Fibroblast of lung (primary cell): ENCODE measurements at places on chromosomes 2 and 18. TPM values are rescaled to one million over a fixed set of nuclear protein-coding genes. Genes with fewer than 3 reads are reported as not detected.

Gene SCN3A
- total RNA-seq: 0.26 and 0.33 TPM in 2 replicates

Gene CAPN14
- total RNA-seq: under 0.01 and 0.17 TPM in 2 replicates

Gene TRPM8
- total RNA-seq: under 0.01 and 0.99 TPM in 2 replicates

Gene SLC1A4
- 13.1 and 20.8 TPM in 2 replicates for total RNA-seq

Gene WDPCP
- total RNA-seq: 8.4 and 8.7 TPM in 2 replicates

Gene ANKRD62
- not detected in 2 replicates for total RNA-seq

Gene TNFAIP6
- total RNA-seq: 33.1 and 53.8 TPM in 2 replicates

Gene GALNT3
- 0.26 and 0.66 TPM in 2 replicates for total RNA-seq

Gene SEMA4F
- 5.1 and 9.4 TPM in 2 replicates for total RNA-seq

Gene PKDCC
- 63.9 and 70.1 TPM in 2 replicates for total RNA-seq

Gene KYNU
- 1.5 and 4.6 TPM in 2 replicates for total RNA-seq

Gene ASB18
- total RNA-seq: not detected in 2 replicates

Gene OTOF
- not detected in 2 replicates for total RNA-seq

Gene FEV
- total RNA-seq: not detected in 2 replicates

Gene FOXI3
- total RNA-seq: not detected in 2 replicates

- DNase-seq: no peak
These were observed 164.8 kb downstream of the PRKCE start for GRCh38 chr2:45816272-45816671.

DNA sequence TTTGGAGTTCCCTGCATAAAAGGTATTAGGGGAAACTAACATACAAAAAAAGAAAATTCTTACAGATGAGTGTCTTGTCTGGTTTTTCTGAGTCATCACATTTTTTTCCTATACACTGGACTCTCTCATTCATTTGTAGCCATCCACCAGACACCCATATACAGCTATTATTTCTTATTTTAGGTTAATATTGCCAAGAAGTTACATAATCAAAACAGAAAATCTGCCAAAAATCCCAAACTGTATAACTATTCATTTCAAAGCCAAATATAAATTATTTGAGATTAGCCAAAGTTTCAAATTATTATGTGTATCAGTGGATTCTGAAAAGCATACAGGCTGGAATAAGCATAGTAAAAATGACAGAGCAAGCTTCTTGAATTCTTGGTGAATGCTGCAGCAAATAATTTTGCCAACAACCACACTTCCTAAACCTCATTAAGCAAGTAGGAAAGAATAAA is 191.2 kb downstream of the NCKAP5 start:
- DNase-seq: peak; percentile 23

DNA sequence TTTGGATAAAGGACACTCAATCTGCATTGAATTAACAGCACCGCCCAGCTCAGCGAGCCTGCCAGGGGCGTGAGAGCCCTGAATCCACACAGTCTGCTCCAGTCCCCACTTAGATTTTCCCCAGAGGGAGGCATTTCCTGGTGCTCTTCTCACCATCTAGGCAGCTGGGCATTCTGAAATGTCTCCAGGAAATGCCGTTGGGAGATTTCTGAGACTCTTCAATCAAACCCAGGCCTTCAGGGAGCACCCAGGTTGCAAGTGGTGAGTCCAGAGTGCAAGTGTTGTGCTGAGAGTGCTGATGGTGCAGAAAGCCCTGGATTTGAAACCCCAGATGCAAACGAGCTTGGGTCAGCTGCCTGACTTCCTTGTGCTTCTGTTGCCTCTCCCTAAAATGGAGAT is 23.4 kb upstream of the TMEM37 start:
- DNase-seq: no peak

DNA sequence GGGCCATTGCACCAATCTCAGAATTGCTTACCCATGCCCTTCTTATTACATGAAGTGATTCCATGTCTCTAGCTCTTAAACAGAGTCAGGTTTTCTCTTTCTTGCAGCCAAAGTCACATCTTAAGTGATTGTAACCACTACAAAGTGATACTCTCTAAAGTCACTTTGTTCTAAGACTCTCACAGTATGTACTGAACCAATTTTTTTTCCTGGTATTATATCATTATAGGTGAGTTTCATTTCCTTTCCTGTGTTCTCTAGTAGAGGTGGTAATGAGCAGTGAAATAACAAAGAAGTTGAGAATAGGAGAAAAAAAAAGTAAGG is 66.3 kb upstream of the DARS1 start:
- no peak for DNase-seq

GRCh38 chr2:47357483-47357882 is 45.5 kb upstream of the MSH2 start:
- peak; percentile 89 for DNase-seq

DNA sequence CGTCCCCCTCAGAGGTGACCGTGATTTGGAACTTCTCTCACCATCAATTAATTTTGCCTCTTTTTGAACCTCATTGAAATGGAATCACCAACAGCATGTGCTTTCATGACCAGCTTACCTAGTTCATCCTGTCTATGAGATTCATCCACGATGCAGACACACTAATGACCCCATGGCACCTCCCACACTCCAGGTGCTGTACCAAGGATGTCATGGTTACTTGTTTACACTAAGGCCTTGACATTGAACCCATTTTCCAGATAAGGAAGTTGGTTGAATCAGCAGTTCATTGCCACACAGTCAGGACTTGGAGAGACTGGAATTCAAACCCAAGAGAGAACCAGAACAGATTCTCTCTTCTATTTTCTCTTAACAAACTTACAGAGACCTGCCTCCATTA is 139.0 kb downstream of the ZFP36L2 start:
- no peak for DNase-seq

- no peak for DNase-seq
These were observed 105.9 kb downstream of the DYSF start for GRCh38 chr2:71559080-71559827.

GRCh38 chr2:27441958-27442919 is at the start of gene KRTCAP3:
TSS of gene KRTCAP3 (plus strand) at chr2:27442381. CDS start at chr2:27442413, 32 bp downstream.
- no peak for DNase-seq

DNA sequence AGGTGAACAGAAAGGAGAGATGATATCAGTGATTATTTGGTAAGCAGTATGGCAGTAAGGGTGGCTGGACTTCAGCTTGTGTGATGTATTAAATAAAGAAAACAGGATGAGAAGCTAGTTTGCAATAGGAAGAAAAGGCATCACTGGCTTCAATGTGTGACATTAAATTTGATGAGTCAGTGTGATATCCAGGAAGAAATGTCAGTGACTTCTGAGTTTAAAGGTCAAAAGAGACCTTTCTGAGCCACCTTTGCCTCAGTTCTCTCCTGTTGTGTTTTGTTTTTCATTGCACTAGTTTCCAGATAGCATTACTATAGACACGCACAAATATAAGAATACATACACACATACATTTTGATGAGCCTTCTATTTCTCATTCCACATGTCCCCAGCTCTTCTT is 105.6 kb downstream of the PIGN start:
- DNase-seq: no peak

- DNase-seq: peak; percentile 23
These were observed 825 bp downstream of the ITGA6 start for GRCh38 chr2:172427990-172428831.

DNA sequence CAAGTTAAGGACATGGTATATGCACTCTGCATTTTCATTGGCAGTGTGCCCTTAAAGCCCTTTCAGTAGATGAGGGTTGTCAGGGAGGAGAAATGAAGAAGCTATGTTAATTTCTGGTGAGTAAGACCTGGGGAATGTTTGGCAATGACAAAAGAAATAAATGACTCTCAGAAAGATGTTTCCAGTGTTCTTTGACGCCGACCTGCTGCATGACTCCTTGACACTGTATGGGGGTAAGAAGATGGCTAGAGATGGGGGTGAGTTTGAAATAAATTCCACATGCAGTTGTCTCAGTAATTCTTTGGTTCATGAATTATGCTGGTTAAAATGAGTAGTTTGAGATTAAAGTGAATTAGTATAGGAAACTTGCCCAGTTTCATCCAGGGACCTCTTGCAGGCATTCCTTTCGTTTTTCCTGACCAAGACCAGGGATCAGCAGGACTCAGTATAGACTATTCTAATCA is 5.9 kb downstream of the CCDC121 start:
- peak; percentile 98 for DNase-seq

GRCh38 chr2:54106631-54107454 is 8.6 kb upstream of the ACYP2 start:
- DNase-seq: peak; percentile 69

- DNase-seq: no peak
These were observed 923.8 kb downstream of the LRP1B start for GRCh38 chr2:141207036-141207385.

DNA sequence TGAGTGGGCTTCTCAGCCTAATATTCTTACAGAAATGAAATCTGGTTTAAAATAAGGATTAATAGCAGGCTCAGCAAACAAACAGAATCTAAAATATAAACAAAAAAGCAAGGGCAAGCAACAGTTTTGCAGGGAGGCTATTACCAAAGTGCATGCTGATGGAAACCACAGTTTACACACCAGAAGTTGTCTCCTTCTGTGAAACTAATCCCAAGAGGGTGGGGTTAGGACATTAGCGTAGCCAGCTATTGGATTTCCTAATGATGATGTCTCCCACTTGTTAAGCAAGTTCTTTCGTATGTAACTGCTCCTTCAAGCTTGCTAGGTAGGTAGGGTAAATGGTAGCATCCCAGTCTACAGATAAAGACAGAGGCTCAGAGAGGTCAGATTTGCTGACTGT is 65.0 kb upstream of the TSPYL6 start:
- DNase-seq: peak; percentile 54

- peak; percentile 76 for DNase-seq
These were observed 217.9 kb upstream of the RND3 start for GRCh38 chr2:150705357-150705756.

DNA sequence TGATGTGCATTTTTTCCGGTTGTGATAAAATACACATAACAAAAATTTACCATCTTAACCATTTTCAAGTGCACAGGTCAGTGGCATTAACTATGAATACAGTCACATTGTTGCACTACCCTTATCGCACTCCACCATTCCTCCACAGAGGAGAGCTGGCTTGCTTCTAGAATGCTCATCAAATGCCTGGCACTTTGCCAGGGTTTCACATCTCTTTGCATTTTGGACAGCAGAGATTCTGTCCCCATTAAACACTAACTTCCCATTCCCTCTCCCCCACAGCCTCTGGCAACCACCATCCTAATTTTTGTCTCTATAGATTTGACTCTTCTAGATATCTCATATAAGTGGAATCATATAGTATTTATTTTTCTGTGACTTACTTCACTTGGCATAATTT is 165.0 kb downstream of the ASB1 start:
- no peak for DNase-seq

- peak; percentile 9 for DNase-seq
These were observed 93.9 kb upstream of the LTBP1 start for GRCh38 chr2:32852856-32853255.

DNA sequence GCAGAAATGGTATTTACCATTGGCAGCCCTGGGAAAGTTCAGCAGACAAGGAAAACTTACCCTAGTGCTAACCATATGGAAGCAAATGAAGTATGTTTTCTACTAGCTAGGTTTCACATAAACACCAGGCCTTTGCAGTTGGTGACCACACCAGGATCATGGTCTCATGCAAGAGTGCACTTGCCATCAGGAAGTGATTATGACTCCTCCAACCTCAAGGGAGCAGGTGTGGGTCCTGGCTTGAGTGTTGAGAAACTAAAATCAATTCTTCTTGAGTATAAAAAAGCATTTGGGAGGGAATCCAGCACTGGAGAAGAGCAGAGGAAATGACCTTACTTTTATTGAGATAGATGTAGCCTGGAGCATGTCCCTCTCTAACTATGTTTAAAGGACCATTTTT is 56.8 kb upstream of the SPAG16 start:
- no peak for DNase-seq

- DNase-seq: no peak
These were observed 232.7 kb downstream of the SLC8A1 start for GRCh38 chr2:40219141-40219540.

- DNase-seq: no peak
These were observed 54.8 kb upstream of the CCDC68 start for GRCh38 chr18:55014095-55014494.

GRCh38 chr2:216606551-216607276 is 26.5 kb upstream of the IGFBP2 start:
- no peak for DNase-seq

GRCh38 chr2:166700079-166700478 is 188.2 kb upstream of the XIRP2 start:
- peak; percentile 60 for DNase-seq

GRCh38 chr2:48607307-48608014 is 10.2 kb upstream of the GTF2A1L start:
- DNase-seq: peak; percentile 35

- no peak for DNase-seq
These were observed 14.6 kb downstream of the ITM2C start for GRCh38 chr2:230879271-230879882.

DNA sequence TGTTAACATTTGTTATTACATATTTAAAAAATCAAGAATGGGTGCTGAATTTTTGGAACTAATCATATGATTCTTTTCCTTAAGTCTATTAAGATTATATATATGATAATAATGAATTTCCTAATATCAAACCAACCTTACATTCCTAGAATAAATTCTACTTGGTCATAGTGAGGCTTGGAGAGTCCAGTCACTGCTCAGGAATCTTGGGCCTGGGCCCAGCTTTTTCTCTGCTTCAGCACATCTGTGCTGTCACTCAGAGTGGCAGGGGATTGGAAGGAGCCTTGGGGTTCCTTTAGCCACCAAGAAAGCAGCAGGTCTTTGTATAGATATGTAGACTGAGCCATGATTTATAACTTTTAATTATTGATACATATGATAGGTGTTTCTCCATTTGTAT is 19.9 kb upstream of the ZAP70 start:
- DNase-seq: peak; percentile 14

- no peak for DNase-seq
These were observed 191.9 kb downstream of the LDLRAD4 start for GRCh38 chr18:13410471-13410870.

- DNase-seq: no peak
These were observed 129.8 kb downstream of the MYO3B start for GRCh38 chr2:170307555-170308351.

GRCh38 chr2:175844169-175844568 is 157.9 kb downstream of the LNPK start:
- peak; percentile 49 for DNase-seq

DNA sequence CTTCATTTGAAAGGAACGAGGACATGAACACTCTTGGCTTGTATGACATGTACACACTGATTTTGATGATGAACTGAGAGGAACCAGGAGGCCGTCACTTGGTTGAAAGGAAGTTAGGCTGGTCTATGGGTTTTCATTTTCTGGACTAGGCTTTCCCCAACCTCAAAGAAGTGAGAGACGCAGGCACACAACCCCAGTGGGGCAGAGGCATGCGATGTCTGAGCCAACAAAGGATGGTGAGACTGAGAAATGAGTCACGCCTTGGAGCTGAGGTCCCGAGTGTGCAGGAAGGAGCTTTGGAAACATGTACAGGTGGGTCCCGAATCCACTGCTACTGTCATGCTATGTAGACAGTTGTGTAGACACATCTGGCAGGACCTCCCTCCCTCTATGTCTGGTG is 24.1 kb downstream of the SIGLEC15 start:
- DNase-seq: no peak

GRCh38 chr2:200077210-200077650 is 121.8 kb downstream of the MAIP1 start:
- peak; percentile 79 for DNase-seq

- peak; percentile 42 for DNase-seq
These were observed 104.2 kb downstream of the ZNF521 start for GRCh38 chr18:25247725-25248124.

GRCh38 chr2:70450641-70451250 is 102.9 kb downstream of the TGFA start:
- no peak for DNase-seq

GRCh38 chr2:188693111-188693510 is 281.1 kb upstream of the COL3A1 start:
- no peak for DNase-seq
